ENCODE measurements at places on chromosomes 6 and 20.

GRCh38 chr6:43951063-43951755 is 176.0 kb downstream of the MRPL14 start:
- DNase-seq, result no peak

DNA sequence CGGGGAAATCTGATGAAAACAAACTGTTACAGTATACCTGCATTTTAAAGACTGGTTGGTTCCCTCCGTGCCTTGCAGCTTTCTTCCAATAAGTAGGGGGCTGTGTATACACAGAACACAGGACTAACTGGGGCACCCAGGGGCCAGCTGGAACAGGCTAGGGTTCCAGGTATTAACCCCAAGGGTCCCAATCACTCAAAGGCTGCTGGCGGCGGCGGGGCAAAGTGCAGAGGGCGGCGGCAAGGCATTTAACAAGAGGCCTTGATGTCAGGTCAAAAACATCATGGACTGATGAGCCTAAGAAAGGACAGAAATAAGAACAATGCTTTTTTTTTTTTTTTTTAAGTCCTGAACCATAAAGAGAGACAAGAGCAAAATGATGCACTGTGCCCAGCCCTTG is 2.5 kb downstream of the PMEPA1 start:
- no peak for DNase-seq

DNA sequence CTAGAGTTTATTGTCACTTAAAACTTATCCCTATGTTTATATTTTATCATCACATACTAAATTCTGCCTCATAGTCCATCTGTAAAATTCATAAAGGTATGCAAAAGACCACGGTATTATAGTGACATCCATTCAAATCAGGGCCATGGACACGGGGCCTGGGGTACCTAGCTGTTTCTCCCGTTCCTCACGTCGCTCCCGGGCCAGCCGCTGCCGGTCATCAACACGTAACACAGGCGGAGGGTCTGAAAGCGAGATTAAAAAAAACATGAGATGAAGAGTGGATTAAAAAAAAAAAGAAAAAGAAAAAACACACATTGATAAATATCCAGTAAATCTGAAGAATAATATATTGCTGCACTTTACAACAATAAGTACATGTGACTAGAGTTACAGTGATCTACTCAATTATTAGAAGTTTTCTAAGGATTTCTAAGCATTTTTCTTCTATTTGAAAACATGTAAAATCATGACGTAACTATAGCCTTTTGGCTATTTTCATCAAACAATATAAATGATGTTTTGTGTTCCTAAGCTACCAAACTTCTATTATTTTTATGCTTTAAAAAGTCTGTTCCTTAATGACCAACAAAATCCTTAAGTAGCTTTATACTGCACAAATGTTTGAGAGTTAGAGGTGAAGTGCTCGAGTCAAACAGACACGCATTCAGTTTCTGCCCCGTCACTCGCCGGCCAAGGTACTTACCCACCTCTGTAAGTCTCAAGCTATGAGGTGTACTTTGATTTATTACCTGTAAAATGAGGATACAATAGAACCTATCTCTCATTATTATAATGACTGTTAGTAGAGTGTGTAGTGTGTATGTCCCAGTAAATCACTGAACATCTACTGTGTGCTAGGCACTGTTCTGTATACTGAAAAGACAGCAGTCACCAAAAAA is 122.1 kb upstream of the BCLAF1 start:
- DNase-seq, result no peak

GRCh38 chr6:111736005-111736608 is 130.4 kb upstream of the TRAF3IP2 start:
- DNase-seq, result no peak

DNA sequence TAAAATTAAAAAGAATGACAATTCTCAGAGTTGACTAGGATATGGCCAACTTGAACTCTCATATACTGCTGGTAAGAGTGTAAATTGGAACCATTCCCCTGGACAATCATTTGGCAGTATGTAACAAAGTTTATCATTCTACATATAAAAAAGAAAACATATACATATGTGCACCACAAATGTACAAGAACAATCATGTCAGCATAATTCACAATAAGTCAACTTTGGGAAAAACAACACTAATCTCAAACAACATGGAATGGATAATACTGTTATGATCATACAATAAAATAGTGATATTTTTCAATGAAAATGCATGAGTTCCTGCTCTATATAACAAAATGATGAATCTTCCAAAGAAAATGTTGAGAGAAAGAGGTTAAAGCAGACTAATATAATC is 1078.7 kb upstream of the EPHA7 start:
- DNase-seq, result no peak

DNA sequence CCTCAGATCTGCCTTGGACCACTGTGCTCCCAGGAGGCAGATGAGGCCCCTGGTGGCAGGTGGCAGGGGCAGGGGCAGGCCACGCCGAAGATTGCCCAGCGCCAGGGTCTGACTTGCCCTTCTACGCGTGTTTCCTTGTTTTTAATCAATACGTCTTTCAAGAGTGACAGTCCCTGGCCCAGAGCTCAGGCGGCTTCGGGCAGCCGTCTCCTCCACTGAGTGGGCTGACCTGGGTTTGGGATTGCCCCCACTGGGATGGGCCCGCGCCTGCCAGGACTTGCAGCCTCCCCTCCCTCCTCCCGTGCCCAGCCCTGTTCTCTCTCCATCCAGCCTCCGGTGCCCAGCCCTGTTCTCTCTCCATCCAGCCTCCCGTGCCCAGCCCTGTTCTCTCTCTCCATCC is 21.2 kb downstream of the FRMD1 start:
- no peak for DNase-seq
